HCT116 (cell line): ENCODE measurements at places on chromosomes 3 and 15. TPM values are rescaled to one million over a fixed set of nuclear protein-coding genes. Genes with fewer than 3 reads are reported as not detected.

Gene CLDN18
- 0.17 TPM for total RNA-seq

Gene SLCO2A1
- 0.52 TPM for total RNA-seq

Gene ATP2B2
- total RNA-seq: not detected

Gene CLRN1
- total RNA-seq: not detected

Gene SLC28A1
- not detected for total RNA-seq

Gene ACTC1
- total RNA-seq: not detected

Gene GRIP2
- total RNA-seq: 0.34 TPM

- H3K27me3 ChIP-seq: no peaks in the 10 kb centered on the region
- no peak overlapping the region for H3K4me3 ChIP-seq
- no peaks in the 10 kb centered on the region for H3K36me3 ChIP-seq
- no peaks in the 10 kb centered on the region for H3K4me1 ChIP-seq
These were observed 134.0 kb downstream of the MFSD1 start for GRCh38 chr3:158935846-158936245.

GRCh38 chr3:119601154-119601553, 3.5 kb downstream of the PLA1A start:
- no peak for DNase-seq
- H3K36me3 ChIP-seq: no peaks in the 10 kb centered on the region
- no peak overlapping the region for H3K4me3 ChIP-seq
- H3K4me1 ChIP-seq: no peaks in the 10 kb centered on the region
- no peaks in the 10 kb centered on the region for H3K27me3 ChIP-seq

GRCh38 chr3:128550471-128551126, 57.6 kb upstream of the GATA2 start:
- DNase-seq: no peak
- no peaks in the 10 kb centered on the region for H3K36me3 ChIP-seq
- H3K27ac ChIP-seq: no peak overlapping the region
- H3K27me3 ChIP-seq: no peaks in the 10 kb centered on the region

GRCh38 chr15:36617529-36618196, 38.2 kb downstream of the CDIN1 start:
- no peak for DNase-seq
- H3K4me3 ChIP-seq: no peak overlapping the region
- H3K4me1 ChIP-seq: peaks cover 14% of the 10 kb centered on the region
- no peak overlapping the region for H3K27ac ChIP-seq
- no peaks in the 10 kb centered on the region for H3K36me3 ChIP-seq

DNA sequence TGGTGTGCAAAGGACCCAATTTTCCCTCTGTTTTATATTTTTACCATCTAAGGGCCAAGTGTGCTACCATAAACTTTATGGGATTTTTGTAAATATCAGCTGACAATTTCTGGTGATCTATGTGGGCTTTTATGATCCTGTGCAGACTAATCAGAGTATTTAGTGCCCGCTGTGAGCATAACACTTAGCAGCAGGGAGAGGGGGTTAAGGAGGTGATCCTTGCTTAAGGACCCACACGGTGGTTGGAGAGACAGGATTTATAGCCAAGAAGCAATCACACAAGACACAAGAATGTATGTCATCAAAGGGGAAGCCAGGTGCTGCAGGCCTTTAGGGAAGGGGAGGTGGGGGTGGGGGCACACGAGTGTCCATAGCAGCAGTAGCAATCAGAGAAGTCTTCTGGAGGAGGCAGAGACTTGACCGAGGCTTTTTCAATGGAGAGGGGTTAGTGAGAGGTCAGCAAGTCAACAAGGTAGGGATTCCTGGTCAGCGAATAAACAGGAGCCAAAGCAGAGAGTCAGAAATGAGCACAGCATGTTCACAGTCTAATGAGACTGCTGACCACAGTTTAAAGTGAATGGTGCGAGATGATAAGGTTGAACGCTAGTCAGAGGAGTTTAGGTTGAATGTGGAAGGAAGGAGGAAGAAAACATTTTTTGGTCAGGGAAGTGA, 4.5 kb upstream of the CACNA1D start:
- DNase-seq: no peak
- H3K4me3 ChIP-seq: no peak overlapping the region
- H3K36me3 ChIP-seq: no peaks in the 10 kb centered on the region
- no peak overlapping the region for H3K27ac ChIP-seq
- H3K4me1 ChIP-seq: no peaks in the 10 kb centered on the region
- peaks cover 5% of the 10 kb centered on the region; the same call in 1 of the 2 replicates for H3K27me3 ChIP-seq

DNA sequence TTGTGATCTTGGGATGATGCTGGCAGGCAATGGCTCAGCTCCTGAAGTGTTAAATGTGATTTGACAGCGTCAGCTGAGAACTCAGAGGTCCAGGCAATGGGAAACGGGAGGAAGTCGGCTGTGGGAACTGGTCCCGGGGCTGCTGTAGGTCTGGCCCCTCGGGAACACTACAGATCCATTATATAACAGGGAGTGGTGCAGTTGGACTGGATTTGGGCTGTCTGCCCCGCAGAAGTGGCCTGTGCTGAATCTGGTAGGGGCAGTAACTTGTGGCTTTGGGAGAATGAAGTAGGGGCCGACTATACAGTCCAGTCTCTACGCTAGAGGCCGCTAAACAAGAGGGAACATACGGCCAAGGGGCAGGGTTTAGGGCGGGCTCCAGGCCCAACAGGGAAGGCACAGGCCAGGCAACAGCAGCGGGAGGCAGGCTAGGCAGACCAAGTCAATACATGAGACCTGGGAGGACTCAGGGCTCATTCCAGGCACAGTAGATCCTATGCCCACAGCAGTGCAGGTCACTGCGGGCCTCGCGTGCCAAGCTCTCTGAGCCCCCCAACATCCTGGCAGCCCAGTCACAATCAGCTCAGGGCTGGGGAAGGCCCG, 20.3 kb upstream of the IL16 start:
- no peaks in the 10 kb centered on the region for H3K36me3 ChIP-seq
- peaks cover 26% of the 10 kb centered on the region for H3K27me3 ChIP-seq
- H3K27ac ChIP-seq: no peak overlapping the region
- DNase-seq: no peak
- no peak overlapping the region for H3K4me3 ChIP-seq

- no peaks in the 10 kb centered on the region for H3K36me3 ChIP-seq
- H3K4me3 ChIP-seq: no peak overlapping the region
- H3K27ac ChIP-seq: no peak overlapping the region
These were observed 35.0 kb upstream of the MGLL start for GRCh38 chr3:127857333-127857732.

- H3K4me1 ChIP-seq: no peaks in the 10 kb centered on the region
- H3K36me3 ChIP-seq: no peaks in the 10 kb centered on the region
- H3K27ac ChIP-seq: no peak overlapping the region
- no peak for DNase-seq
- H3K4me3 ChIP-seq: no peak overlapping the region
These were observed 617.5 kb downstream of the TBL1XR1 start for GRCh38 chr3:176579711-176580185.

DNA sequence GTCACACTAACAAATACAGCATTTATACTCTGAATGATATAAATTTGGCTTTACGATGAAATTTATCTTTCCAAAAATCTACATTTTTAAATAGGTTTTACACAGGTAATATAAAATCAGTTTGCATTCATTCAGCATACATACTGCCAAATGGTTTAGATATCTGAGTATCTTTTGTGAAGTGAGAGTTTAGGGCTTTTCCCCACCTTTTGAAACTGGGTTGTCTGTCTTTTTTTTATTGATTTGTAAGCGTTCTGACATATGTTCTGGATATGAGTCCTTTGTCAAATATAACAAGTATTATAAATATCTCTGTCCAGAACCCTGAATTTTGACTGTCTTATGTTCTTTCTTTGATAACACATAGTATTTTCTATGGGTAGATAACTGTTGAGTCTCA, 42.4 kb downstream of the GABPB1 start:
- H3K36me3 ChIP-seq: no peaks in the 10 kb centered on the region
- DNase-seq: no peak
- no peak overlapping the region for H3K27ac ChIP-seq
- no peak overlapping the region for H3K4me3 ChIP-seq
- H3K4me1 ChIP-seq: no peaks in the 10 kb centered on the region; the same call in 1 of the 2 replicates
- H3K27me3 ChIP-seq: no peaks in the 10 kb centered on the region

DNA sequence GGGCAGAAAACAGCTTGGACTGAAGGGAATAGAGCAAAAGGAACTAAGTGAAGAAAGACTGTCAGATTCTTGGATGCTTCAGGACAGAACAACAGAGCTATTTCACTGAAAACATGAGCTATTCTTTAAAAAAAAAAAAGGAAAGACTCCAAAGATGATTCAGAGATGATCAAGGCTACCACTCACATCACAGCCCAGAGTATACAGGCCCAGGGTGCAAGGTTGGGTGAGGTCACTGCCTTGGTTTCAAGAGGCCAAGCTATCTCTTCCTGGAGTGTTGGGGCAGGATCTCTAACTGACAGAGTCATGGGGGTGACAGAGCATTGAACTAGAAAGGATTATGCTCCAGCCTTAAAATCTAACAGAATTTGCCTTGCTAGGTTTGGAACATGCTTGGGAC, 118.1 kb downstream of the AGBL1 start:
- no peak overlapping the region for H3K27ac ChIP-seq
- no peaks in the 10 kb centered on the region for H3K27me3 ChIP-seq
- H3K4me1 ChIP-seq: no peaks in the 10 kb centered on the region
- no peak for DNase-seq
- H3K36me3 ChIP-seq: no peaks in the 10 kb centered on the region
- no peak overlapping the region for H3K4me3 ChIP-seq

DNA sequence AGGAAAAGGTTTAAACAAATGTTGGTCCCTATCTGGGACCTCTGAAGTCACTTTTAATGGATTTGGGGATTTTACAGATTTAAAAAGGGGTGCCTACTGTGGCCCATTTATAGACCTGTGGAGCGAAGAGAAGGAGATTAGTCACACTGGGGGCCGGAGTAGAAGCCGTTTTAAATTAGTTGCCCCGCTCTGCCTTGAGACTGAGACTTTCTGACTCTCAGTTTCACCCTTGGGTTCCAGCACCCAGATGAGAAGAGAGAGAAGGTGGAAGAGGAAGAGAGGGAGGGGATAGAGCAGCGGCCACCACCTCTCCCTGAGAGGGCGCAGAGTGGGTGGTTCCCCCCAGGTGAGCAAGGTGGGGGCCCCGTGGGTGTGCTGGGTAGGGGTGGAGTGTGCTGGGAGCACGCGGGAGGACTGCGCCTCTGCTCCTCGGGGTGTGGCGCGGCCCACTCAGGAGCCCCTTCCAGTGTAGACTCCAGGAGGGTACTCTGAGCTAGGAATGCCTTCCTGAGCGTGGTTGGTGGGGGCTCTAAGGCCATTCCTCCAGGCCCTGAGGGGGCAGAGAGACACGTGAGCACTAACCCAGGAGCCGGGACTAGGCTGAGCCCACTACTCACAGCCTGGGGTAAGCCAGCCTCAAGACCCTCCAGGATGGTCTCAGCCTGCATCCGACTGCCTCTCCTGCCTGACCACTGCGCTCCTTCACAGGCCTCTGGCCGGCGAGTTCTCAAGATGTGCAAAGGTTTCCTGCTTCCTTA, 32.6 kb upstream of the RAB6B start:
- H3K4me1 ChIP-seq: no peaks in the 10 kb centered on the region
- no peaks in the 10 kb centered on the region; the same call in 1 of the 2 replicates for H3K27me3 ChIP-seq
- H3K4me3 ChIP-seq: no peak overlapping the region
- DNase-seq: no peak
- no peaks in the 10 kb centered on the region for H3K36me3 ChIP-seq

DNA sequence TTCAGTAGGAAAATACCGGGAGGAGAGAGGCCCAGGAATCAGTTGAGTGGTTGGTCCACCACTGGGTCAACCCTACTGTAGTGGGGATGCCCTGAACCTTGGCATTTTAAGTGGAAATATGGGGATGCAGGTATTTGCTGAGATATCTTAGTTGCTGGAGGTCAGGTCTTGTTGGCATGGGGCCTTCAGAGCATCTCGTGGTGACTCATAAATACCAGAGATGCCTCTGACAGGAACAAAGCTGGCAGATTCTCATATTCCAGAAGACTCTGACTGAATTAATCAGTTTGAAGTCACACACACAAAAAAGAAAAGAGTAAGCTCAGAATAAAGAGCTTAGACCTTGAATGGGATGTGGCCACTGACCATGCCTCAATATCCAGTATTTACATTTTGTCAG, 91.6 kb downstream of the CACNA2D3 start:
- no peaks in the 10 kb centered on the region for H3K36me3 ChIP-seq
- H3K27me3 ChIP-seq: no peaks in the 10 kb centered on the region
- H3K27ac ChIP-seq: no peak overlapping the region
- no peak for DNase-seq

DNA sequence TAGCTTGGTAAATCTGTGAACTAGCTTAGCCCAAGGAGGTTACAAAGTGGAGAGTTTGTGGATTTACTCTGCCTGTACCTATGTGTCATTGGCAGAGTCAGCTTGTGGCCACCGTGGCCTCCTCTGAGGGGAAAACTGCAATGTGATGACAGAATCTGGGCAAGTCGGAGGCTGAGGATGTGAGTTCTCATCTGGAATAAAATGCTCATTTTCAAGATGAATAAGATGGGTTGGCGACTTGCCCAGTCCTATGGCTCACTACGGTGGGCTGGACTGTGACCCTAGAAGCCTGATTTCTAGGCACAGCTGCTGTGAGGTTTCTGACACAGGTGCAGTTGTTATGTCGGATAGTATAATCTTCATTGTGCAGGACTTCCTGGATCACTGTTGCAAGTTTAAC, 83.7 kb downstream of the ETV5 start:
- H3K27me3 ChIP-seq: no peaks in the 10 kb centered on the region
- no peaks in the 10 kb centered on the region for H3K36me3 ChIP-seq
- H3K4me3 ChIP-seq: no peak overlapping the region
- H3K4me1 ChIP-seq: no peaks in the 10 kb centered on the region
- no peak for DNase-seq

GRCh38 chr3:144437989-144438388, 466.4 kb downstream of the DIPK2A start:
- no peaks in the 10 kb centered on the region for H3K27me3 ChIP-seq
- no peak for DNase-seq
- no peak overlapping the region for H3K27ac ChIP-seq
- H3K36me3 ChIP-seq: no peaks in the 10 kb centered on the region
- H3K4me3 ChIP-seq: no peak overlapping the region

- H3K36me3 ChIP-seq: no peaks in the 10 kb centered on the region
- no peak overlapping the region for H3K27ac ChIP-seq
- no peak overlapping the region for H3K4me3 ChIP-seq
- no peaks in the 10 kb centered on the region for H3K27me3 ChIP-seq
These were observed 2.2 kb upstream of the CD276 start for GRCh38 chr15:73681856-73682599.

- no peak overlapping the region for H3K27ac ChIP-seq
- H3K36me3 ChIP-seq: no peaks in the 10 kb centered on the region
- DNase-seq: no peak
- no peaks in the 10 kb centered on the region for H3K4me1 ChIP-seq
- no peak overlapping the region for H3K4me3 ChIP-seq
- H3K27me3 ChIP-seq: no peaks in the 10 kb centered on the region
These were observed 35.5 kb downstream of the ESYT3 start for GRCh38 chr3:138469874-138470273.
